Vagina (tissue), 2 donors: ENCODE measurements at places on chromosomes 12 and 14.

- no peak for DNase-seq
Observed at GRCh38 chr12:8603856-8604255, 8.8 kb downstream of the AICDA start.

GRCh38 chr14:48401321-48401720, 725.9 kb upstream of the MDGA2 start:
- no peak for DNase-seq

DNA sequence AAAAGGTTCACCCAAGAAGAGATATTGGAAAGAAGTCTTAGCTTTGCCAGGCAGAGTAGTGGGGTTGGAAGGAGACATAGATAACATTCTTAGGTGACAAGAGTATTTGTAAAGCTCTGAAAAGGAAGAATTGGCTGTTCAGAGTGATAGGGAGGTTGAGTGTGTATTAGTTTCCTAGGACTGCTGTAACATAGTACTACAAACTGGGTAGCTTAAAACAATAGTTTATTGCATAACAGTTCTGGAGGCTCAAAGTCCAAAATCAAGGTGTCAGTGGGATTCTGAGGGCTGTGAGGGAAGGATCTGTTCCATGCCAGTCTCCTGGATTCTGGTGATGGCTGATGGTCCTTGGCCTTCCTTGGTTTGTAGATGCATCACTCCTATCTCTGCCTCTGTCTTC, 156.8 kb downstream of the SLC5A8 start:
- no peak for DNase-seq

GRCh38 chr14:35332517-35333263, 40.5 kb downstream of the PSMA6 start:
- DNase-seq, result no peak

DNA sequence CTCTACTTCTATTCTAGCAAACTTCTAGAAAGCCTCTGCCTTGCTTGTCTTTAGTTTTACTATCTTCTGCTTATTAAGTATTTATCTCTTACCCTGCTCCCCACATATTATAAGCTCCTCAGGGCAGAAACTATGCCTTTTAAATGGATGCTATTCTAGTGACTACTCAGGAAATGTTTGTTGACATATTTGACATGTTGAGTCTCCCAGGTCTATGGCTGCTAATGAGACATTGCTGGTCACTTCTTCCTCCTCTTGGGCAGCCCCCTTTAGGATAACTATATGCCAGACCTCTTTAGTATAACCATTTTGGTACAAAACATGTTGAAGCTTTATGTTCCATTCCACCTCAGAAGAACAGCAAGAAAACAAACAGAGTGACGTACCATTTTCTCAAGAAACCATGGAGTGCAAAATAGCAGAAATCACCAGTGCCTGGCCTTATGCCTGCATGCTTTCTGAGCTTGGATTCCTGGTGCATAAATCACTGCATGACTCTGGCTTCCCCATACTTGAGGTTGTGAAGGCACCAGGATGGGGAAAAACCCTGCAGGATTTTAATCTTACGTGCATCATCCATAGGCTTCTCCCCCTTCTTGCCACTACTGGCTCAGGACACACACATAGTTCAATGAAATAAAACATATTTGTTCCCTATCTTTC, 202.6 kb downstream of the TMX1 start:
- DNase-seq, result no peak

DNA sequence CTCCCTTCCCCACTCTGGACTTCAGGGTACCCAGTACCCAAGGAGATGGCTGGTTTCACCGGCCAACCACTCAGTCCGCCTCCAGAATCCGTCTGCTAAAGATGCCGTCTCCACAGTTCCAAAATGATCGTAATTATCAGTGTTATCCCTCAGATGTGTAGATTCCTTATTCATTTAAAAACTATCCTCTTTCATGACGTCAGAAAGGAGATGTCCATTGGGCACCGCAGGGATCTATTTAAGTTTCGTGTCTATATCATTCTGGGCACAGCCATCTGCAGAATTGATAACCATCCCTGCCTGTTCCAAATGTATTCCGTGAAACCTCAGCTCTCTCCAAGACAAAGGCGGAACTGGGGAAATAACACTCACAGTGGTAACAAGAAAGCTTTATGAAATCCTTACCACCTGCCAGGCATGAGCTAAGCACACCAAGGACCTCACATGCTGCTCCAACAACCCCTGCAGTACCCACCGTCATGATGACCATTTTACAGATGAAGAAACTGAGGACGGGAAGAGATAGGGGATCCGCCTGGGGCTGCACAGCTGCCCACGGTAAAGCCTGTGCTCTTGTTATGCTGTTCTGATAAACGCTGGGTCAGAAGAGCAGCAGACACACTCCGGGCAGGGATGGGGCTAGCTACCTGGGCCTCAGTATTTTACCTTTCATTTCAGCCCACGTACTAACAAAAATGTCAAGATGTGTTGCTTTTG, 90.0 kb downstream of the BCL11B start:
- no peak for DNase-seq

DNA sequence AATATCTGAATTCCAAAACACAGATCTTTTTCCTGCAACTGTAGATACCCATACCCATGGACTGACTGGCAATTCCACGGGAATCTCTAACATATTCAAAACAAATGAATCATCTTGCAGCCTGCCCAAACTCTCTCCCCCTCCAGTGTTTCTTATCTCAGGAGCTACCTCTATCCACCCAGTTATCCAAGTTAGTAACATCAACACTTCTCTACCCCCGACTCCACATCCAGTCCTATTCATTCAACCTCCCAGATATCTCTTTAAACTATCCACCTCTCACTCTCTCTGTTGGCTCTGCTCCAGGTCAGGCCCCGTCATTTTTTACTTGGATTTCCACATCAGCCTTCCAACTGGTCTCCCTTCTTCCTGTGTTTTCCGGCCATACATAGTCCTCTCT, 6.7 kb upstream of the KCNH5 start:
- DNase-seq, result no peak

- DNase-seq, result no peak
Observed at GRCh38 chr12:131530422-131530821, 180.5 kb upstream of the SFSWAP start.

- DNase-seq, result no peak
Observed at GRCh38 chr12:121318121-121318520, 21.6 kb upstream of the CAMKK2 start.

GRCh38 chr14:54444681-54445080, 3.5 kb upstream of the CNIH1 start:
- DNase-seq, result no peak

DNA sequence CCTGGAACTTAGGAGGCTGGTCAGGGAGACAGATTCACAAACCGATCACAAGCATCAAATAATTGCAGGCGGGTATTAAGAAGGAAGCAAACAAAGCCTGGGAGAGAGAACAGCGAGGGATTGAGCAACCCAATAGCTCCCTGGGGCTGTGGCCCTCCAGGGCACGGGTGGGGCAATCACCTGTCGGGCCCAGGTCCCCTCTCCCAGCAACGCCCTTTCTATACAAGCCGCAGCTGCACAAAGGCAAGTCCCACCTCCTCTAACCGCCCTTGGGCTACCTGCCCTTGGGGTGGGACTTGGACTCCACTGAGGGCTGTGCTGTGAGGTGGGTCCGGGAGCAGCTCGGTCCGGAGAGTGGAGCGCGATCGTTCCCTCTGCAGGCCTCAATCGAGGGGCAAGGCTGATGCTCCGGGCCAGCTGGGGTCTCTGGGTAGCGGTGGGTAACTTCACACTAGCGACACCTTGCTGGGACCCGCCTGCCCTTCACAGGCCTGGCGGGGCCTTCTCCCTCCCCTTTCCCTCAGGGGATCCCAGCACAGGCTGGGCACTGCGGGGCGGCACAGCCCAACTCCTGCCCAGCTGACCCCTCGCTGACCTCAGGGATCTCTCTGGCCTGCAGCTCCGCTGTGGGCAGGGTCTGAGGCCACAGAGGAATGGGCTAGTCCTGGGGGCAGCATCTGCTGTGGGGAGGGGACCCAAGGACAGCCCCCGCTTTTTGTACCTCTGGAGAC, 8.0 kb downstream of the PHB2 start:
- DNase-seq, result no peak

DNA sequence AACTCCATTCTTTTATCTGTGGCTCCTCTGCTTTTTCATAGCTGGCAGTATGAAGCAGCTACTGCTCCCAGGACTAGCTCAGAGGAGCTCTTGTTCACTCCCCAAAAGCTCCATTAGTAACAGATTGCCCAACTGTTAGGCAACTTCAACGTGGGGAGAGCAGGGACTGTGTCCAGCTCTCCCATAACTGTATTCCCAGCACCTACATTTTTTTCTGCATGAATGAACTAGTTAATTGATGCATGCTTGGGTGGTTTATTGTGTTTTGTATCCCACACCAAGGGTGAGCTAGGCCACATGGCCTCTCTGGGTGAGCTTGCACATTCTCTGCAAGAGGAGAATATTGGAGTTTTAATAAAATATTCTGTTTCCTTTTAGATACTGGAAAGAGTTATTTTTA, 15.2 kb downstream of the STON2 start:
- DNase-seq, result no peak

DNA sequence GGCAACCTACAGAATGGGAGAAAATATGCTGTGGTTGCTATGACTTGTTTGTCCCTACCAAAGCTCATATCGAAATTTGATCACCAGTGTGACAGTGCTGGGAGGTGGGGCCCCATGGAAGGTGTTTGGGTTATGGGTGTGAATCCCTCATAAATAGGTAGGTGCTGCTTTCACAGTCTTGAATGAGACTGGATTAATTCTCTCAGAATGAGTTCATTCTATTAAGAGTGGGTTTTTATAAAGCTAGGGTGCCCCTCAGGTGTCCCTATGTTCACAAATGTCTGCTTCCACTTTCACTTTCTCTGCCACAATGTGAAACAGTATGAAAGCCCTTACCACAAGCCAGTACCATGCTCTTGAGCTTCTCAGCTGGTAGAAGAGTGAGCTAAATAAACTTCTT, 133.5 kb downstream of the CPNE8 start:
- DNase-seq, result no peak

- DNase-seq, result no peak
Observed at GRCh38 chr14:78228702-78229327, 58.6 kb downstream of the NRXN3 start.

DNA sequence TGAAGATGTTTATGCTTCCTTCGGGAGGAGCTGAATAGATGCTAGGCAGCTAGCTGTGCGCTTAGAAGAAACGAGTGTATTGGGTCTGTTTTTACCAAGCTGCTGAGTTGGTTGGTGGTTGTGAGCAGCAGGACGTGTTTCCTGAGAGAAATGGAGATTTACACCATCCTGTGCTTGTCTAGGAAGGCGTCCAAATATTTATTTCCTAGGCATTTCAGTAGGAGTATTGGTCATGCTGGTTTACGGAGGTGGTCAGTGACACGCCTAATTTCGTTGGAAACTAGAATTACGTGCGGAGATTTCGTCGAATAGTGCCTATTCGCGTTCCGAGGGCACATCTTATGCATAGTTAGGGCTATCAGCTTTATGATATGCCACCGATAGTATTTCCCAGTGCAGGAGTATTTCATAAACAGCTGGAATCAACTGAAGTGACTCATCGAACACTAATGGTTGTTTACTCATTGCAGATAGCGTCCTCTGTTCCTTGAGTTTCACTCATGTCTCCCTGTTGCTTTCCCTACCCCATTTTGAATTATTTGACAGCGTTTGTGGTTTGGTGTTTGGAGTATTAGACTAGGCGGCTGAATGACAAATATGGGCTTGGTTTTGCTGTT, 780 bp downstream of the TBC1D15 start:
- DNase-seq, result no peak

DNA sequence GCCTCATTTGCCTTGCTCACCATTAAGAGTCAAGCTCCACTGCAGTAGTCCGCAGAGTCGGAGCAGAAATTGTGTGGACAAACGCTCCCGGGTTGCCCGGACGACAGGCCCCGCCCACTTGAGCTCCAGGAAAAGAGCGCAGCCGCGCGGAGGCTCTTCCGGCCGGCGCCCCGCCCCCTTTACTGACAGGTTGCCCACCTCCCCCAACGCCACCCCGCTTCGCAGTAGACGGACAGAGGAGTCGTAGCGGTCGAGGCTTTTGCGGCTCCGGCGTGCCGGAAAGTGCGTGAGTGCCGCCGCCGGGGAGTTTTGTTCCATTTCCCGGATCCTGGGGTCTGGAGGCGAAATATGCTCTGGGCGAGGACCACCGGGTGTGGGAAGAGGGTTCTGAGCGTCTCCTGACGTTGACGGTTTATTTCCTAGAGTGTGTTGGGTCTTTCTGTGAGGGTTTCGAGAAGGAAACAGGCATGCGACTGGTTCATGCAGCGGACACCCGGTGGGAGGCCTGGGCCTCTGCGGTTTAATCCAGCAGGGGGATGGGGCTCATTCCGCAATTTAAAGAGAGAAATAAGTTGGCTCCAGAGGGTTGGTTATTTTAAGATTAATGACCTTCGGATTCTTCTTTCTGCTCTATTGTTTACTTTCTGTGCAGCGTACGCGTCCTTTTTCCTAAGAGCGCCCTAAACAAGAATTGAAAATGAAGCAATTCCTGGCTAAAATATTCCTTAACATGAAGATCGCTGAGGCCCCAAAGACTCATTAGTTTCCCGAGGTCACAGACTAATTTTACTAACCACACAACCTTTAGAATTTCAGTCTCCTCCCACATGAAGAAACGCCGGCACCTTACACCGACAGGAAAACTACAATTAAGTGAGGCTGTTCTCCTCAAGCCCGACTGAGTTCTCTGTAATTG, at the start of the genes DNAI7 and ETFRF1:
Gene DNAI7 (minus strand): TSS at position 105 of the 916 bp plus-strand sequence. CDS start 82 bp downstream, at position 23.
Gene ETFRF1 (plus strand): TSS at position 182 of the 916 bp plus-strand sequence. CDS start 8,720 bp downstream, outside the sequence.
- DNase-seq, result no peak

DNA sequence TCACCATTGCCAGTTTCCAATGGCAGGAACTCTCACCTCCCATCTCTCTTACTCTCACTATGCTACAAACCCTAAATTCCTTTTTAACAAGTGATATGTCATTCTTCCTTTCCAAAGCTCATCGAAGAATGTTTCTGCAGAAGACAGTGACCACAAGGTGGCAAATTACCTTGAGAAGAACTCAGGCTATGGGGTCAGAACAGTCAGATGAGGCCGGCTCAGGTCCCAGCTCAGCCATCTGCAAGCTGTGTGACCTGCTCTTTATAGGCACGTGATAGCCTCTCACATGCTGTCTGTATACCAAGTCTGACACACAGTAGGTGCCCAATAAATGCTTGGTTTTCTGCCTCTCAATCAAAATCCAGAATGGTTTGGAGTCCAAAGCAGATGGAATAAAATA, 80.7 kb downstream of the FOXN3 start:
- DNase-seq, result no peak

DNA sequence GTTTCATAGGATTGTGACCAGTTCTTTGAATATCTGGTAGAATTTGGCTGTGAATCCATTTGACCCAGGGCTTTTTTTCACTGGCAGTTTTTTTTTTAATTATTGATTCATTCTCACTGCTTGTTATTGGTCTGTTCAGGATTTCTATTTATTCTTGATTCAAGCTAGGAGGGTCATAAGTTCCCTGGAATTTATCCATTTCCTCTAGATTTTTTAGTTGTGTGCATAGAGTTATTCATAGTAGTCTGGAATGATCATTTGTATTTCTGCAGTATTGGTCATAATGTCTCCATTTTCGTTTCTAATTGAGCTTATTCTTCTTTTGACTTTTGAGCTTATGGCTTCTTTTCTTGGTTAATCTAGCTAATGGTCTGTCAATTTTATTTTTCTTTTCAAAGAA, 291.6 kb downstream of the AKAP6 start:
- DNase-seq, result no peak

- DNase-seq, result no peak
Observed at GRCh38 chr14:31489691-31490090, 1.9 kb upstream of the GPR33 start.
